ENCODE measurements at places on chromosomes 7 and 10. TPM values are rescaled to one million over a fixed set of nuclear protein-coding genes. Genes with fewer than 3 reads are reported as not detected.

GRCh38 chr7:110420788-110421187, 670.1 kb upstream of the LRRN3 start:
- H3K27me3 ChIP-seq = no peaks in the 10 kb centered on the region
- no peak overlapping the region for H3K27ac ChIP-seq
- no peaks in the 10 kb centered on the region for H3K36me3 ChIP-seq
- H3K4me3 ChIP-seq = no peak overlapping the region
- no peaks in the 10 kb centered on the region for H3K4me1 ChIP-seq

- no peak overlapping the region for H3K4me3 ChIP-seq
- no peak overlapping the region for H3K27ac ChIP-seq
- DNase-seq = peak; percentile 7
Measured at GRCh38 chr7:102875700-102876295, 37.0 kb upstream of the LRRC17 start.

GRCh38 chr7:77542895-77543294, 5.8 kb downstream of the PTPN12 start:
- DNase-seq = no peak
- H3K4me3 ChIP-seq = no peak overlapping the region
- peaks cover 9% of the 10 kb centered on the region for H3K27me3 ChIP-seq
- H3K36me3 ChIP-seq = no peaks in the 10 kb centered on the region

DNA sequence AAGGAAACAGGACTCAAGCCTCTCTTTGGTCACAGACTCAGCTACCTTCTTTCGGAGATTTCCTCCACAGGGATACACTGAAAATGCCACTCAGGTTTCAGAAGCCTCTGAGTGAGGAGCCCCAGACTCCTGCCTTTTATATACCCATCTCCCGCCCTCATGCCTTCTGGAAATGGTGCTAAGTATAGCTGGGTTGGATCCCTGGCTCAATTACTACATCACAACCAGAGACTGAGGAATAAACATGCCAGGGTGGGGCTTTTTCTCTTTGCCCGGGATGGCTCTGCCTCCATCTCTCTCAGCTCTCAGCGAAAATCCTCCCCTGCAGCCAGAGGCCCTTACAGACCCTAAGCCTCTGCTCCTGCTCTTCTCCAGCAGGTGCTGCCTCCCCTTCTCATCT, 299.5 kb downstream of the KCNMA1 start:
- no peaks in the 10 kb centered on the region for H3K4me1 ChIP-seq
- no peaks in the 10 kb centered on the region for H3K36me3 ChIP-seq
- no peak for DNase-seq
- H3K4me3 ChIP-seq = no peak overlapping the region
- no peak overlapping the region for H3K27ac ChIP-seq

The SLC18A3 gene
- not detected for total RNA-seq

DNA sequence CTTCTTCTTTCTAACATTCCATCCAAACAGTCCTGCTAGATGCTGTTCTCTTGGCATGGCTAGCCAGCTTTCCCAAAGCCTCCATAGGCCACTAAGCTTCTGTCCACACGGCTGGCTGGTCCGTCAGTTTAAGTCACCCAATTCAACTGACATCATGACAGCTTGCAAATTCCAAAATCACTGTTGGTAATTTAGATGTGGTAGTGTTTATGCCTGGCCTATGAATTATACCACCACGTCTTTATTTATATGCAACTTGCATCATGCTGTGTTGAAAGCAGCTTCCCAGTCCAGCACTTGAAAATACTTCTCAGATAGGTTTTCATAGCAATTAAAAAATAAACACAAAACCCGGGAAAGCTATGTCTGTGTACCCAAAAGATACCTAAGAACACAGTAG, 2.2 kb upstream of the VIM start:
- peaks cover 26% of the 10 kb centered on the region for H3K36me3 ChIP-seq
- H3K27me3 ChIP-seq = peaks cover 2% of the 10 kb centered on the region
- H3K27ac ChIP-seq = no peak overlapping the region
- peaks cover 36% of the 10 kb centered on the region for H3K4me1 ChIP-seq
- DNase-seq = no peak
- no peak overlapping the region for H3K4me3 ChIP-seq

DNA sequence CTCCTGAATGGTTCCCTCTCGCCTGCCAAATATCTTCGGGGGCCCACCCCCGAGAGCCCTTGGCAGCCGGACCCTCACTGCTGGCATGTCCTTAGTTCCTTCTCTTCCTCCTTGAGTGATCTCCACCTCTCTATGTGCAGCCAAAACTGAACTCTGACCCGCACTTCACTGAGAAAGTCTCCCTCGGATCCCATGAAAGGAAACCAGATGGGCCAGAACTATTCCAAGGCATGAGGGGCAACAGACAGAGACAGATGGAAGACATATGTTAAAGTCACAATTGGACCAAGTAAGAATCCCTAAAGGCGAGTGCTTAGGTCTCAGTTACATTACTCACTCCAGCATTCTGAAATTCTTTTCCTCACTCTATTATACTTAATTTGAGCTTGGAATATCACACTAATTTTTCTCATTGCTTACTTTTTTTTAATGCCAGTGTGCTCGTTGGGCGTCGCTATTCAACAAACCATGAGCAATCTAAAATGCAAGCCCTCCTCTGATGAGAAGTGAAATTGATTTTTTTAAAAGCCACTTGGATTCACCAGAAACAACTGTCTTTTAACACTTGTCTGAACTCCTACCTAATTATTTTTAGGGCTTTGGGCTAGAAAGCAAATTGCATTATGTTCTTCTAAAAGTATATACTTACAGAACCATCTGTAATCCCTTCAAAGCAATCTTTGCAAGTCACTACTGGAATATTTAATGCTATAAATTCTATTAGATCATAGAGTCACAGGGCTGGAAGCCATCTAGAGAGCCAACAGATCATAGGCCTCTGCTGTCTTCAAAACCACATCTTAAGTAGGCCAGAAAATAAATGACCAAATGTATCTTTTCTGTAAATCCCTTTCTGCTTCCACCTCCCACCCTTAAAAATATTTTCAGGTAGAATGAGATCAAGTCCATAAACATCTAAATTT, 43.3 kb upstream of the EZH2 start:
- DNase-seq = no peak
- H3K4me1 ChIP-seq = peaks cover 37% of the 10 kb centered on the region
- H3K27ac ChIP-seq = no peak overlapping the region
- no peak overlapping the region for H3K4me3 ChIP-seq
- no peaks in the 10 kb centered on the region for H3K27me3 ChIP-seq

DNA sequence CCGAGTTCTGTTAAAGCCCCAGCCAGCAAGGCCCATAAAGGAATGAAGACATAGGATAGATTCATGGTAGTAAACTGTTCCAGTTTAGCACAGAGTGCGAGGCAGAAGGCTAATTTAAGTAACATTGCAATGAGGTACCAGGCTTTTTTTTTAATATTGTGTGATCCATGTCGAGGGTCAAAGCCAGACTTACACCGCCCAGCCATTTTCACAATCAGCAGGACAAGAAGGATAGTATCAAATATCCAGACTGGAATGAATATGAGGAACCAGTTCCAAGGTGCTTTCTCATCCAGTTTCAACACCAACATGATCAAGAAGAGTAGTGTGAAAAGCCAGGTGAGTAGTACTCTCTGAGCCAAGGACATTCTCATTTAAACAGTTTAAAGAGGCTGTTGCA, 4.2 kb downstream of the TMEM60 start:
- peaks cover 31% of the 10 kb centered on the region for H3K4me1 ChIP-seq
- DNase-seq = no peak
- H3K36me3 ChIP-seq = peaks cover 22% of the 10 kb centered on the region
- no peaks in the 10 kb centered on the region for H3K27me3 ChIP-seq
- no peak overlapping the region for H3K27ac ChIP-seq
- H3K4me3 ChIP-seq = no peak overlapping the region

DNA sequence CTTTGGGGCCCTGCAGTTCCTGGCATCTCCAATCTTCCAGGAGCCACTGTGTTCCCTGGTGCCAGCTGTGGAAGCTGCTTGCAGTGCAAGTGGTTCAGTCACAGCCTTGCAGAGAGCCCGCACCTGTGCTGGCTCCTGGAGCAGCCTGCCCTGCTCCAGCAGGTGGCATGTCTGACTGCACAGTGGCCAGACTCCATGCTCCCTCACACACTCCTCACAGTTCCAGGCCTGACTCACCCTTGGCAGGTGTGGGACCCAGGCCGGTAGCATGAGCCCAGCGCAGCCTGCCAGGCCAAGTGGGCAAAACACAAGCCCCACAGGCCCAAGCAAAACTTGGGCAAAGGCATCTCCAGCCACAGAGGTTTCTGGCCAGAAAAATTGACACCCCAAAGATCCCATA, 33.6 kb upstream of the RELN start:
- no peak for DNase-seq
- no peaks in the 10 kb centered on the region for H3K4me1 ChIP-seq
- no peaks in the 10 kb centered on the region for H3K27me3 ChIP-seq
- no peaks in the 10 kb centered on the region for H3K36me3 ChIP-seq
- H3K4me3 ChIP-seq = no peak overlapping the region

DNA sequence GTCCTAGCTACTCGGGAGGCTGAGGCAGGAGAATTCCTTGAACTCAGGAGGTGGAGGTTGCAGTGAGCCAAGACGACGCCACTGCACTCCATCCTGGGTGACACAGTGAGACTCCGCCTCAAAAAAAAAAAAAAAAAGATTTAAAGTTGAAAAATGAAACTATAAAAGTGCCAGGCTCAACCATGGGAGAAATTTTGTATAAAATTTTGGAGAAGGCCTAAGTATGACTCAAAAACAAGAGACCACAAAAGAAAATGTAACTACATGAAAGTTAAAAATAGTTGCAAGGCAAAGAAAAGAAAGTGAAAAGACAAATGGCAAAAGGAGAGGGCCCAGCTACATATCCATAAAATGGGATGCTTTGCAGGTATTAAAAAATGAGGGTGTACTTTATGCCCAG, 104.1 kb downstream of the ARHGAP22 start:
- H3K4me3 ChIP-seq = no peak overlapping the region
- no peaks in the 10 kb centered on the region for H3K27me3 ChIP-seq
- H3K36me3 ChIP-seq = no peaks in the 10 kb centered on the region
- no peak for DNase-seq
- peaks cover 3% of the 10 kb centered on the region for H3K4me1 ChIP-seq

The UBN2 gene
- total RNA-seq = 9.5 TPM

The AKR1C2 gene
- total RNA-seq = 0.17 TPM

DNA sequence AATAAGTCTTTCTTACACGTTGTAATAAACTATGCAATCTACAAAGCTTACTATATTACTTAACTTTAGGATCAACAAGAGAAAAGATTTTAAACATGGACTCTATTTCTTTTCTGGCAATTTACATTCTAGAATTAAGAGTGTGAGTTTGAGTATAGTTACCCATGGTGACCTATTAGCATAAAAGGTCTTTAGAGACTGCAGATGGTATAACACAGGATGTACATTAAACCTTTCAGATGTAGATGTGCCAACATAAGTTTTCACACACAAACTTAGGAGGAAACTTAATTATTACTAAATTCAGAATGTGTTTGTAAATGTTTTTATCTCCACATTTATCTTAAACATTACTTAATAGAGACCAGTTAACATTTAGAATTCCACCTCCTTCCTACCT, 54.1 kb downstream of the KCND2 start:
- no peak overlapping the region for H3K27ac ChIP-seq
- H3K27me3 ChIP-seq = no peaks in the 10 kb centered on the region
- no peaks in the 10 kb centered on the region for H3K36me3 ChIP-seq
- no peaks in the 10 kb centered on the region for H3K4me1 ChIP-seq
- no peak for DNase-seq

GRCh38 chr10:62959553-62959952, 143.4 kb upstream of the EGR2 start:
- peaks cover 14% of the 10 kb centered on the region for H3K27me3 ChIP-seq
- no peak overlapping the region for H3K4me3 ChIP-seq

The C10orf143 gene
- total RNA-seq = 5.5 TPM

The WDR37 gene
- 31.9 TPM for total RNA-seq

GRCh38 chr10:69703766-69704630, 74.0 kb downstream of the FAM241B start:
- H3K4me1 ChIP-seq = no peaks in the 10 kb centered on the region
- no peak overlapping the region for H3K27ac ChIP-seq
- no peak for DNase-seq

GRCh38 chr7:133009426-133010252, 72.3 kb downstream of the CHCHD3 start:
- no peaks in the 10 kb centered on the region for H3K27me3 ChIP-seq
- no peak overlapping the region for H3K4me3 ChIP-seq
- peaks cover 27% of the 10 kb centered on the region for H3K36me3 ChIP-seq
- DNase-seq = no peak
- H3K27ac ChIP-seq = no peak overlapping the region
- no peaks in the 10 kb centered on the region for H3K4me1 ChIP-seq

The PNLIPRP1 gene
- not detected for total RNA-seq

GRCh38 chr7:117219485-117219884, 103.4 kb downstream of the WNT2 start:
- H3K4me3 ChIP-seq = no peak overlapping the region
- no peaks in the 10 kb centered on the region for H3K36me3 ChIP-seq
- DNase-seq = no peak
- no peak overlapping the region for H3K27ac ChIP-seq
- H3K27me3 ChIP-seq = no peaks in the 10 kb centered on the region

The PAX4 gene
- total RNA-seq = not detected

GRCh38 chr7:19400758-19401254, 255.6 kb upstream of the FERD3L start:
- H3K27ac ChIP-seq = no peak overlapping the region
- no peaks in the 10 kb centered on the region for H3K36me3 ChIP-seq
- no peaks in the 10 kb centered on the region for H3K27me3 ChIP-seq

- no peaks in the 10 kb centered on the region for H3K36me3 ChIP-seq
- no peaks in the 10 kb centered on the region for H3K4me1 ChIP-seq
- DNase-seq = no peak
- no peaks in the 10 kb centered on the region for H3K27me3 ChIP-seq
- no peak overlapping the region for H3K27ac ChIP-seq
Measured at GRCh38 chr7:118747473-118747872, 523.0 kb downstream of the ANKRD7 start.

DNA sequence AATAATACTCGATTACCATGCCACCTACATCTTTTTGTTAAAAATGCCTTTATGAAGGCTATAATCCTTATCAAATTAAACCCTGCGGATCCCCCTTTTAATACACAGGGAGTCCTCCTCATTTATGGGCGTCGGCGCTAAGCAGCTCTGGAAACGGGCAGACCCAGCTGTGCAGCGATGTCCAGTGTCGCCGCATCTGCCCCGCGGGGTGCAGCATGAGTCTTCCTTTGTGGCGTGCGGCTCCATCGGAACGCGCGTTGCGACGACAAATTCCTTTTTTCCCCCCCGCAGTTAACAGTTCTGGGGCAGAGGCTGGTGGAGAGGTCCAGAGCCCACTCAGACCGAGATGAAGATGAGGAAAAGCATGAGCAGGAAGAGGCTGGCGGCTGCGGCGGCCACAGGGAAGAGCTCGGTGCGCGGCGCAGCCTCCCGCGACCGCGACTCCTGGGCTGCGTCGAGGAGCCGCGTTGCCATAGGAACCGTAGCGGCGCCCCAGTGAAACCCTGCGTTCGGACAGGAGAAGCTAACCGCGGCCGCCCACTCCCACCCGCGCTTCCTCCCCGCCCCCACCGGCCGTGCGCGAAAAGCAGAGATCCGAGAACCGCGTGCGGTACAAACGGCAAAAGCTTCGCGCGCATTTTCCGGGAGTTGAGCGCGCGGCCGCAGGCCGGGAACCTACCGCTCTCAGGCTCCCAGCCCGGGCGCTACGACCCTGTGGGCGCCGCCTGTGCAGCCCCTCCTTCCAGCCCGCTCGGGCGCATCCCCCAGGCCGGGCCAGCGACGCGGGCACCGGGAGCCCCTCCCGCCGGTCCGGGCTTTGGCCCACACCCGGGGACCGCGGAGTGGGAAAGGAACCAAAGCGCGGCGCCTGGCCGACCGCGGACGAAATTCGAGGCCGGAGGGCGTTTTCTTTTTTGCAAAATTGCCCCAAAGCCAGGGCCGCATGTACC, 130.6 kb downstream of the SPAG6 start:
- H3K4me3 ChIP-seq = peak overlapping the region; percentile 71
- DNase-seq = peak; percentile 29
- H3K36me3 ChIP-seq = peaks cover 3% of the 10 kb centered on the region
- H3K27ac ChIP-seq = peak overlapping the region; percentile 77
- peaks cover 59% of the 10 kb centered on the region for H3K27me3 ChIP-seq

All from activated CD4-positive, alpha-beta T cell treated with anti-CD3 and anti-CD28 coated beads, Interleukin-2, amount 10 ng/mL, durations not matched to agents 7 days and 5 days (primary cell).